Thoracic aorta (tissue), 2 donors: ENCODE measurements at places on chromosomes 3 and 15.

DNA sequence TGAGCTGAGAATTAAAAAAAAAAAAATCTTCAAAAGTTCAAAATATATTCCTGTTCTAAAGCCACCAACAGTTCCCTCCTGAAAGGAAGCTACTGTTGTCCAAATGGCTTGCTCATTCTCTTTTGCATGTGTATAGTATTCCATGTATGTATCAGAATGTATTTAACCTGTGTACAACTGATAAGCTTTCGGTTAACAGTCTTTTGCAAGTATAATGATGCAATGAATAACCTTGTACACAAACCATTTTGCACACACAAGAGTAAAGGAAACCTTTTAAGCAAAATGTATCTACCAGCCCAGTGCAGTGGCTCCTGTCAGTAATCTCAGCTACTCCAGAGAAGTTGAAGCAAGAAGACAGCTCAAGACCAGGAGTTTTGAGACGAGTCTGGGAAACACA, 32.6 kb downstream of the TOPBP1 start:
- no peak for DNase-seq

DNA sequence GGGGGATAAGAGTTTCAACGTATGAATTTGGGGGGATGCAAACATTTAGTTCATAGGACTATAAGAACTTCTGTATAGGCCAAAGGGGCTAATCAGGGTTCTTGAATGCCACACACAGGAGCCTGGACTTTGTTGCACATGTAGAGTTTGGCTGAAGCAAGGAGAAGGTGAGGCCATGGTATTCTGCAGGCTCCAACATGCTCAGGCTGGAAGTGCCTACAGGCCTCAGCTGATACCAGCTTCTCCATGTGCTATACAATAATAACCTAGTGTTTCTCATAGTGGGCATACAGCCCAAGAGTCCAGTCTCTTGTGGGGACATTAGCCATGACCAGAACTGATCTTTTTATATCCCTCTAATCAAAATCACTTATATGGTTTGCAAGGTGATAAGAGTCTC, 399.7 kb upstream of the MCTP2 start:
- DNase-seq: no peak

- no peak for DNase-seq
These were observed 220.8 kb upstream of the ATP10A start for GRCh38 chr15:26083896-26084295.

- DNase-seq: no peak
These were observed 184.0 kb downstream of the MAGI1 start for GRCh38 chr3:65854606-65855304.

GRCh38 chr3:81406318-81406717, 355.1 kb downstream of the GBE1 start:
- DNase-seq: no peak

DNA sequence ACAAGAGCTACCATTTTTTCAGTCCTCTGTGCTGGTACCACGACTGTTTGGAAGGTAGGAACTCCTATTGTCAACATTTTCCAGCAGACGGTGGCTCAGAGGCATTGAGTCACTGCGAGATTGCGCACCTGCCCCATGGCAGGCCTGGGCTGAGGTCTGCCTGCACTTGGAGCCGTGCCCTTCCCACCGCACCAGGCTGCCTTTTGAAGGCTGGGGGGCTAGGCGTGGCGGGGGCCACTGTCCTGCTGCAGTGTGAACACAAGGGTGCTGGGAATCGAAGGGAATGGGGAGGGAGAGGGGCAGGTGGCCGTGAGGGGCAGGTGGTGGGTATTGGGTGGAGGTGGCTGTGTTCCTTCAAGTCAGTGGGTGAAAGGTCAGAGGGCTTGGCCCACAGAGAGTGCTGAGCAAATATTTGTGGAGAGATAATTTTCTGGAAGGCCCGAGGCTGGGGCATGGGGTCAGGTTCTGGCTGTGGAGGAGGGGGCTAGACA, 16.3 kb downstream of the SNX33 start:
- DNase-seq: no peak
